ENCODE measurements at places on chromosomes 1 and 21.

- DNase-seq: no peak
Observed at GRCh38 chr1:5379176-5379759, 613.0 kb downstream of the NPHP4 start.

- DNase-seq: no peak
Observed at GRCh38 chr21:28801906-28802305, 190.8 kb downstream of the LTN1 start.

DNA sequence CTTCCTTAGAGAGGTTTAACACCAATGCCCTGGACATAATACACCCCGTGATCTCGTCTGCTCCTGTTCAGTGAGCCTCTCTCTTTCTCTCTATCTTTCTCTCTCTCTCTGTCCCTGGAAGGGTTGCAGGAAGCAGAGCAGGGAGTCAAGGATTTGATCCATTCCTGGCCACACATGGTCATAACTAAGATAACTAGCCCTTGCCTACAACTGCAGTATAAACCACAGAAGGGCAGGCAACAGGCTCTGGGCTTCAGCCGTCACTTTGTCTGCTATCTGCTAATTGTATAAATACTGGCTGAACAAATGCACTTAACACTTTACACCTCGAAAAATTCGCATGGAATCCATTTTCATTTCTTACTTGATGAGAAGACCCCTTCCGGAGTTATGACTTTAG is 357.5 kb upstream of the RUNX1 start:
- no peak for DNase-seq

DNA sequence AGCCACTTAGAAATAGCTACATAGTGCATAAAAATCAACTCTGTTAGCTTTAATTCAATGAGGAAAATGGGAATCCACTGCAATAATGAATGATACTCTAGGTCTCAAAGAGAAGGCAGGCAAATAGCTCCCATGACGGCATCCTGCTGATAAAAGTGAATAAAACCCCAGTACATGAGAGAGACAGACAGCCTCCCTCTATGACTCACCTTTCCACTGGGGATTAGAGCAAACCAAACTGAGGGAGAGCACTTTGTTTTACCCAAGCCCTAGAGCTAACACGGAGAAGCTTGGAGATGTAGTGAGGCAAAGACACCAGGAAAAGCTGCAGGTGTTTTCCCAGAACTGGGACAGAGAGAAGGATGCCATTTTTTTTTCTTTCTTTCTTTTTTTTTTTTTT is 621.9 kb downstream of the LRRIQ3 start:
- no peak for DNase-seq

DNA sequence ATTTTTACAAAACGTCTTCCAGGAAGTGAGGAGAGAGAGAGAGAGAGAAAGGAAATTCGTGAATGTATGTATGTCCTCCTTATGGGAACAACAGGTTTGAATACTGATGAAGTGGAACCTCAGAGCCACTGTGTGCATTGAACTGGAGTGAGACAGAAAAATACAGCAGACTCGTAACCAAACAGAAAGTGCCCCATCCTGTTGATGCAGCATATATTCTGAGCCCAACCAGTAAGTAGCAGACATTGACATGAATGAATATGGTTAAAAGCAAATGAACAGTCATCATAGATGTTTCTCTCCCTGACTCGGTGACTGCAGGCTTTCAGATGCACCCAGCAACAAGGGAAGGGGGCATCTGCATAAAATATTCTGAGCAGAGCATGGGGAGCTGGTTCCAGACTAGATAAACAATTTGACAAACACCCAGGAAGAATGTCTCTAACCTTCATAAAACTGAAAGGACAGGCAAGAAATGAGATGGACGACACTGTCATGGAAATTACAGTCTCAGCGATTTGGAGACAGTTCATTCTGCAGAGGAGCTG is 471.0 kb upstream of the PBX1 start:
- no peak for DNase-seq

- no peak for DNase-seq
Observed at GRCh38 chr21:45970674-45971615, 10.6 kb upstream of the COL6A1 start.

- DNase-seq: no peak
Observed at GRCh38 chr1:58786184-58786926, 2.5 kb upstream of the JUN start.
